ENCODE measurements at places on chromosomes 11 and 22.

GRCh38 chr11:120310870-120311269, 14.2 kb upstream of the TLCD5 start:
- DNase-seq, result no peak

DNA sequence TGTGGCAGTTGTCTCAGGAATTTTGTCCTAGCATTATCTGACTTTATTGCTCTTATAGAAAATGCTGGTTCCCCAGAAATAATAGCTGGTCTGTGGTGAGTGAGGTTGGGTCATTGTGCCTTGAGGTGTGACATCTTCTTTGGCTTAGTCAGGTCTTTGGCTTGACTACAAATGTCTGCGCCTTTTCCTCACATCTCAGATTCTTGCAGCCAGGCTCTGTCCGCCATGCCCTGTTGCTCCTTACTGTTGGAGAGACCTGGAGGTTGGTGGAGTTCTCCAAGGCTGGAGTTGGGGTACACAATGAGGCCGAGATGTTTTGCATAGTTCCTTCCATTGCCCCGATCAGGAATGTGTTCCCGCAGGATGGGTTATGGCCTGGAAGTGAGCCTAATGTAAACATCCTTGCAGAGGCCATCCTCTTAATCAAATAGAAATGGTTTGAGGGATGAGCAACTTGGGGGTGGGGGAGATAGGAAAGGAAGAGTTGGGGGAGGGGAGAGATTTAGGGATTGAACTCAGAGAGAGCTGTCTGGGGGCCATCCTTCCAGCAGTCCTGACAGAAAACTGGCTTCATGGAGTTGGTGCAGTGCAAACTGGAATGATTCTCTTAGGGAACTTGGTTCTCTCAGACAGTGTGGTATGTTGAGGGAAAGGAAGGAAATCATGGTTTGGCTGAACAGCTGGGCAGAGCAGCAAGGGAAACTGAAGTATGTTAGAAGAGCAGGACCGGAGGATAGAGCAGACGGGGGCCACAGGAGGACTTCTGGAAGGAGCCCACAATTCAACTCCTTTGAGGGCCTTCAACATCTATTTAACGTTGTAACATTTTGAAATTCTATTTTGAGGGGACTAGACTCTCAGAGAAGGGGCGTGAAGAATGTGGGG, 49.9 kb downstream of the ZBTB16 start:
- DNase-seq, result no peak

- DNase-seq, result no peak
Observed at GRCh38 chr11:115695677-115696364, 191.6 kb upstream of the CADM1 start.

DNA sequence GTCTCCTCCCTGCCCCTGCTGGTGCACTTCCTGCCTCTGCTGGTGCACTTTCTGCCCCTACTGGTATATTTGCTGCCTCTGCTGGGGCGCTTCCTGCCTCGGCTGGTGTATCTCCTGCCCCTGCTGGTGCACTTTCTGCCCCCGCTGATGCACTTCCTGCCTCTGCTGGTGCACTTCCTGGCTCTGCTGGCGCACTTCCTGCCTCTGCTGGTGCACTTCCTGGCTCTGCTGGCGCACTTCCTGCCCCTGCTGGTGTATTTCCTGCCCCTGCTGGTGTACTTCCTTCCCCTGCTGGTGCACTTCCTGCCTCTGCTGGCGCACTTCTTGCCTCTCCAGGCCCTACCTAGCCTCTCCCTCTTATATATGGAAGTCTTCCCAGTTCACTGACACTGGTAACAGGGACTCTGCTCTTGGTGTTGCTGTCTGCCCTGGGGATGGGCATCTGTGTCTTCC, 10.1 kb downstream of the MTFP1 start:
- peak; percentile 90 for DNase-seq

DNA sequence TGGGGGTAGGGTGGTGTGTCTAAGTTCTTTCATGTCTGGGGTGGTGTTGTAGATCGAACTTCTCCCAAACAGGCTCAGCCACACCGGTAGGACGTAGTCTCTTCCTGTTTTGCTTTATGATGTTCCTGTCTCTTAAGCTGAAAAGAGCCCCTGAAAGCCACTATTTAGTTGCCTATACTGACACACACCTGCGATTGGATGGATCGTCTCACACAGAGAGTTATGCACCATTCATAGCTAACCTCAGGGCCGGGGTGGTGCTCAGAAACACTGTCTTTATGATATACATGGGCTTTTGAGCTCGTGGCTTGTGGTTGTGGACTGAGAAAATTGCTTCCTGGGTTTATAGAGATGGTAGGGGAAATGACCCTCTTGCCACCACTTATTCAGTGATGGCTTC, 137.6 kb downstream of the TEAD1 start:
- DNase-seq, result peak; percentile 73

DNA sequence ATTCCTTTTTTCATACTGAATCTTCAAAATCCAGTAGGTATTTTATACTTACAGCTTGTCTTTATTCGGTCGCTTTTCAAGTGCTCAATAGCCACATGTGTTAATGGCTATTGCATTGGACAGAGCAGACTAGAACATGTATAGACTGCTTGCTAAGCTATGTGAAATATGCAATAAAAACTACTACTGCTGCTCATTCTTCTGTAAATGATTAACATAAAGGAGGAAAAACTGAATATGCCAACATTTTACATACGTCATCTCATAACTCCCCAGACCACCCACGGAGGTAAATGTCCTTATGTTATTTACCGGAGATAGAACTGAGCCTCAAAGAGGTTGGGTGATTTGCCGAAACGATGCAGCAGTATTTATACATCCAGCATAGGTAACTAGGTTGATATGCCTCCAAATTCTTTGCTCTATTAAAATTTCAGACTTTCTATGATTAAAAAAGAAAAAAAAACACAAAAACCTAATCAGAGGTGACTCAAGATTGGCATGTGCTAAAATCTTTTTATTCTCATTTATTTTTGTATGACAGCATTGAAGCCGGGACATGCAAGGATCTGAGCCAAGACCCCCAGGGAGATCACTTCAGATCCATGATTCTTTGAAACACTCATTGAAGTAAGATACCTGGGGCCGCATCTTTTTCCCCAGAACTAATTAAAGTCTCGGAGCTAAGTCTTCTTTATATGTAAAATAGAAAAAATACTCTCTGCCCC, 78.5 kb upstream of the OR5AK2 start:
- no peak for DNase-seq

GRCh38 chr22:33756508-33756949, 163.7 kb downstream of the LARGE1 start:
- DNase-seq, result no peak

DNA sequence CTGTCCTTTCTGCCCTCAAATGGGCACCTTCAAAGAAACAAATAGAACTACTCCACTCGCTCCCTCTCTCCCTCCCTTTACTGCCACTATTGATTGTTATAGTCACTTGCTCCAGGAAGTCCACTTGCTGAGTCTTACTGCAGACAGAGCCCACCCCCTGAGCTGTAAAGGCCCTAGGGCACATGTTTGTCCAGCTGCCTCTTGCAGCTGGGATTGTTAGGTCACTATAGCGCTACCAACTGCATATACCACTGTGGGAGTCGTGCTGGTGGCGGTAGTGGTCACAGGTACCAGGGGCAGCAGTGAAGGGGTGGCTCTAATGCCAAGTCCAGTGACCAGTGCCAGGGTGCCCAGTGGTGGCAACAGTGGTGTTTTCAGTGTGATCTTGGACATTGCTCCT, 4.4 kb upstream of the SREBF2 start:
- DNase-seq, result no peak

- no peak for DNase-seq
Observed at GRCh38 chr11:107819361-107820014, 39.1 kb downstream of the SLC35F2 start.

- peak; percentile 90 for DNase-seq
Observed at GRCh38 chr11:64251016-64251752, at the start of gene PLCB3. Gene PLCB3 (plus strand): TSS chr11:64251530. CDS start chr11:64251650, 120 bp downstream.

GRCh38 chr22:50357222-50357621, 14.1 kb downstream of the PPP6R2 start:
- DNase-seq, result no peak

DNA sequence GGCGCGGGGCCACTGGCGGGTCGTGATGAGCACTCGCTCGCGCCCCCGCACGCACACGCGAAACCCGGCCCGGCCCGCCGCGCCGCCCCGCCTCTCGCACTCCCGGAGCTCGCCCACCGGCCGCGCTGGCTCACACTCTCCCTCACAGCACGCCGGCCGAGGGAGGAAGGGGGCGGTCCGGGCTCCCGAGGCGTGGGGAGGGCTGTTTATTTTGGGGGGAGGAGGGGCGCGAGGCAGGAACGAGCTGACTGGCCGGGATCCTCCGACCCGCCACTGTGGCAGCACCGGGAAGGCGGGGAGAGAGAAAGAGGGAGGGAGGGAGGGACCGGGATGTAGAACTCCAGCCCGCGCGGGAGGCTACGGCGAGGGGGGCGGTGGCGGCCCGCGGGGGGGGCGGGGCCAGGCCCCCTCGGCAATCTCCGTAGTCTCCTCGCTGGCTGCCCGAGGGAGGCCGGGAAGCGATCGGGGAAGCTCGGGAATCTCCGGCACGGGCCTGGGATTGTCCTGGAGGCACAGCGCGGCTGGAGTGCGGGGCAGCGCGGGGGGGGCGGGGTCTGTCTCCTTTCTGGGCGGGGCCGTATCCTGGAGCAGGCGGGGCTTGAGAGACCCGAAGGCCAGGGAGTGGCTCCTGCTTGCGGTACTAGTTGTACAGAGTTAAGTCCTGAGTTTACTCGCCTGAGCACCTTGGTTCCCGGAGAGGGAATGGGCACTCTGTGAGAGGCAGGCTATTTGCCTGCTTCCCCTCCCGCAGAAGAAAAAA, at the start of gene RBFOX2:
TSS of gene RBFOX2 (minus strand) at position 179 of the 760 bp plus-strand sequence. CDS start 399 bp downstream, outside the sequence.
- DNase-seq, result peak; percentile 91

DNA sequence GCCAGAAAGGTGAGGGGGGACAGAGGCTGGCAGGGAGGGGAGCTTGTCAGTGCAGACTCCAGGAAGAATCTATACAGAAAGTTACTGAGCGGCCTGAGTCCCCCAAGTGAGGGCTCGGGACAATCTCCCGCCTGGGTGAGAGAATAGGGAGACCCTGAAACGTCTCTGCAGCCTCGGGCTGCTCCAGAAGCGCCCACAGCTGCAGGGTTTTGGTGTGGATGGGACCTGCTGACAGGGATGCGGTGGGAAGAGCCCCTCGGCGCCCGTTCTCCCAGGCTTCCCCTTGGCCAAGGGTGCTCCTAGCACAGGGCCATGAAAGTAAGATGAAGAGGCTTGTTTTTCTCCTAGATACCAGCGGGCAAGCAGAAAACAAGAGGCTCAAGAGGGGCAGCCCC, 743 bp upstream of the RCE1 start:
- no peak for DNase-seq

GRCh38 chr22:27614650-27615007, 186.9 kb downstream of the MN1 start:
- no peak for DNase-seq

GRCh38 chr11:9056467-9056866, 34.9 kb downstream of the SCUBE2 start:
- DNase-seq, result no peak

- DNase-seq, result no peak
Observed at GRCh38 chr11:65992056-65992455, 9.9 kb downstream of the EIF1AD start.

- no peak for DNase-seq
Observed at GRCh38 chr11:117928446-117929141, 608 bp downstream of the TMPRSS13 start.

DNA sequence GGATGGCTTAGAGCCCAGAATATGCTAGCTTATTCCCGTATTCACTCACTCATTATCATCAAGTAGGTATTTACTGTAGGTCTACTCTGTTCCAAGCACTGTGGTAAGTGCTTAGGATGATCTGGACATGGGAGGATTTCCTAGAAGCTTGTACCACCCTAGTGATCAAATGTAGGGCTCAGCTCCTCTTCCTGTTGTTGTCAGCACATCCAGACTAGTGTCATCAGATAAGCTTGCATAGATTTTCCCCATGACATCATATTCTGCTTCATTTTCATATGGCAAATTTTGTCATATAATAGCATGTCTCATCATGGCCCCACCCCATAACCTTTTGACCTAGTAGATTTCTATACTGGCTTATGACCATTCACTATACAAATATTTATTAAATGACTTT, 19.3 kb upstream of the NUCB2 start:
- DNase-seq, result no peak

DNA sequence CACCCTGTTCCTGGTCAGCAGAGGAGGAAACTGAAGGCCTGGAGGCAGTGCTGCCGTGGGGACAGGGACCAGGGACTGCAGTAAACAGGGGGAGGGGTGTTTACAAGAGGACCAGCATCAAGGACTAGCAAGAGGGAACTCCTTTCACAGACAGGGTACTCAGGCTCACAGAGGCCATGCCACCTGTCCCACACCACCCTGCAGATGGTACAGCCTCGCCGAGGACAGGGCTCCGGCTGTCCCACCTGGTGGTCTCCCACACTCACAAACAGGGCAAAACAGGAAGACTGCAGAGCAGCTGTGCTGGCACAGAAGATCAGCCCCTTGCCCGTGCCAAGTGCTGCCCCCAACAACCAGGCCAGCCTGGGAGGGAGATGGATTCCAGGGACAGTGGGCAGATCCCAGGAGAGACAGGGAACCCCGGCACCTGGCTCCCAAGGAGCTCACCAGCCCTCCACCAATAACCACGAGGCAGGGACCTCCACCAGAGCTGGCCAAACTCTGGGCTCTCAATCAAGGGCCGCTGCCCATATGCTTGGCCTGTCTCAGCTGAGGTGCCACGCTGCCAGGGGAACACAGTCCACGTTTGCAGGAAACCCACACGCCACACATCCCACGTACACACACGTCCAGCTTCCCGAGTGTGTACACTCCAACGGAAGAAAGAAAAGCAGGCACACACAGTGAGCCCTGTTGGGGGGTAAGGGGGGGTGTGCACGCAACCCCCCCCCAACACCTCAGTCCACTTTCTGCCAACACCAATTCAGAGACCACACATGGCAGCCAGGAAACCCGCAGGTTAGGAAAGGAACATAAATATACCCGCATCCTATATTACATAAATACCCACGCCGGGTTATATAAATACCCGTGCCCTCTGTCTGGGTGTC, 2.1 kb downstream of the CSNK1E start:
- peak; percentile 68 for DNase-seq

- DNase-seq, result no peak
Observed at GRCh38 chr11:12803086-12803826, 129.0 kb downstream of the TEAD1 start.

GRCh38 chr11:120756931-120757330, 245.4 kb downstream of the GRIK4 start:
- no peak for DNase-seq

DNA sequence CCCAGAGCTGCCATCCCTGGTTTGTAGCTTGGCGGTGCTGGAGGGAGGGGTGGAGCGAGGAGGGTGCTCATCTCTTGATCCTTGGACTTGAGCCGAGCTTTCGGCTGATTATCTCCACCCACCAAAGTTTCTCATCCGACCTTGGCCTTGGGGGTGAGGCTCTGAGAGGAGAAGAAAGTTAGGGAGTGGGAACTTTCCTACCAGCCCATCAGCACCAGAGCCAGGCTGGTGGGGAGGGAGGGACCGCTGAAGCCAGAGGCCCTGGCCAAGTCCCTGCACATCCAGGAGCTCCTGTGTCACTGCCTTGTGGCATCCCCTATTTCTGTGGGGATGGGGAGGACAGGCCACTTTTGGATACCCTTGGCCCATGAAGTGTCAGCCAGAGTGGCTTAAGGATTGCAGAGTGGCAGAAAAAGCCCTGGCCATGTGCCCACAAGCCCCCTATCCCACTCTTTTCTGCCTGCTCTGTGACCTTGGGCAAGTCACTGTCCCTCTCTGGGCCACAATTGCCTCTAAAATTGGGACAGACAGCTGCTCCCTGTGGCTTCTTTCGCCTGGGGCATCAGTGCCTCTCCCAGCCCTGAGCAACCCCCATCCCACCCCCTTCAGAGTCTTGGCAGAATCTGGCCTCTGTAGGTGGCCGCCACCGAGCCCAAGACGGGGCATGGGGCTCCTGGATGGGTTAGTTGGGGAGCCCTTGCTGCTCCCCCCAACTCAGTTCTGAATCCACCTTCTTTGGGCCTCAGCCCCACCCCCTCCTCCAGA, 10.3 kb downstream of the KCTD17 start:
- DNase-seq, result no peak

All from activated CD4-positive, alpha-beta T cell treated with anti-CD3 and anti-CD28 coated beads, Interleukin-2, amount 10 ng/mL, durations not matched to agents 24 days and 14 days (primary cell).